ENCODE measurements at places on chromosomes 6 and 20. TPM values are rescaled to one million over a fixed set of nuclear protein-coding genes. Genes with fewer than 3 reads are reported as not detected.

TREM2 gene
- total RNA-seq = not detected

BMP5 gene
- total RNA-seq = 0.03 TPM

TRIM40 gene
- not detected for total RNA-seq

BPIFB1 gene
- 0.07 TPM for total RNA-seq

VGLL2 gene
- total RNA-seq = not detected

Measured in smooth muscle cell of the pulmonary artery (primary cell).